A549 treated with Mapracorat at 1 μM for 4 hours (cell line): ENCODE measurements at places on chromosomes 1 and 21. TPM values are rescaled to one million over a fixed set of nuclear protein-coding genes. Genes with fewer than 3 reads are reported as not detected.

The TNNT2 gene
- 0.39 TPM in 1 of 5 replicates, not detected in the others for total RNA-seq

The SYDE2 gene
- 0.68 to 1.1 TPM (median 0.74 TPM) in 5 replicates for total RNA-seq

The CLDN14 gene
- not detected in 5 replicates for total RNA-seq

The LAMB3 gene
- total RNA-seq, result 16.9 to 24.8 TPM (median 20.5 TPM) in 5 replicates

The NGF gene
- 1.0 to 1.7 TPM (median 1.3 TPM) in 5 replicates for total RNA-seq

The HRNR gene
- total RNA-seq, result not detected in 5 replicates

The PLOD1 gene
- total RNA-seq, result 71.8 to 86.3 TPM (median 84.5 TPM) in 5 replicates

The EDN2 gene
- total RNA-seq, result 27.8 to 36.9 TPM (median 34.3 TPM) in 5 replicates

The UAP1 gene
- 28.2 to 43.9 TPM (median 32.0 TPM) in 5 replicates for total RNA-seq

The SRGAP2B gene
- total RNA-seq, result 13.8 to 19.8 TPM (median 18.0 TPM) in 5 replicates

The TNNI3K gene
- total RNA-seq, result 0.22 TPM in 1 of 5 replicates, not detected in the others

The KRTAP22-2 gene
- not detected in 5 replicates for total RNA-seq

The TLCD4 gene
- 5.1 to 12.4 TPM (median 10.1 TPM) in 5 replicates for total RNA-seq

The EIF3I gene
- total RNA-seq, result 258 to 281 TPM (median 272 TPM) in 5 replicates

The PLA2G5 gene
- total RNA-seq, result not detected in 5 replicates

The KCNK2 gene
- 0.09 to 0.10 TPM in 2 of 5 replicates, not detected in the others for total RNA-seq

The REN gene
- total RNA-seq, result not detected in 5 replicates

The COL24A1 gene
- 0.02 to 0.06 TPM (median 0.02 TPM) in 4 of 5 replicates, not detected in the other for total RNA-seq

The C1QB gene
- total RNA-seq, result not detected in 5 replicates

The MARK1 gene
- 0.06 to 0.47 TPM (median 0.09 TPM) in 5 replicates for total RNA-seq

The KIAA1614 gene
- total RNA-seq, result 0.53 to 1.2 TPM (median 0.74 TPM) in 5 replicates

The ARHGAP30 gene
- total RNA-seq, result 0.06 to 0.14 TPM (median 0.07 TPM) in 5 replicates

The TMEM183A gene
- total RNA-seq, result 42.6 to 50.8 TPM (median 47.2 TPM) in 5 replicates

The TNFRSF18 gene
- 0.15 to 0.25 TPM (median 0.15 TPM) in 3 of 5 replicates, not detected in the others for total RNA-seq

The SMG5 gene
- total RNA-seq, result 36.8 to 46.7 TPM (median 46.0 TPM) in 5 replicates

The CSMD2 gene
- total RNA-seq, result not detected in 5 replicates

The AIM2 gene
- total RNA-seq, result not detected in 5 replicates

The KIF17 gene
- total RNA-seq, result 1.6 to 2.7 TPM (median 2.1 TPM) in 5 replicates

The LDLRAD1 gene
- total RNA-seq, result not detected in 5 replicates

The KCNN3 gene
- 0.02 to 0.20 TPM (median 0.08 TPM) in 4 of 5 replicates, not detected in the other for total RNA-seq

The KRTAP12-2 gene
- total RNA-seq, result not detected in 5 replicates

The HMGN2 gene
- 334 to 423 TPM (median 346 TPM) in 5 replicates for total RNA-seq

The APOBEC4 gene
- total RNA-seq, result not detected in 5 replicates

The RGS5 gene
- 0.16 to 2.0 TPM (median 0.64 TPM) in 5 replicates for total RNA-seq

The RGS21 gene
- not detected in 5 replicates for total RNA-seq

The KCNC4 gene
- total RNA-seq, result 2.2 to 4.1 TPM (median 3.7 TPM) in 5 replicates

The KCNJ9 gene
- not detected in 5 replicates for total RNA-seq

The FMO1 gene
- total RNA-seq, result not detected in 5 replicates

The AQP10 gene
- total RNA-seq, result not detected in 5 replicates

The MYOG gene
- total RNA-seq, result not detected in 5 replicates

The UBE2U gene
- total RNA-seq, result not detected in 5 replicates

The FCRL5 gene
- total RNA-seq, result 0.03 TPM in 1 of 5 replicates, not detected in the others

The MFAP2 gene
- 0.34 to 1.00 TPM (median 0.88 TPM) in 5 replicates for total RNA-seq

The CD160 gene
- total RNA-seq, result not detected in 5 replicates

The OLFM3 gene
- total RNA-seq, result not detected in 5 replicates

The ADORA3 gene
- total RNA-seq, result not detected in 5 replicates

The CD247 gene
- 0.30 to 0.93 TPM (median 0.45 TPM) in 5 replicates for total RNA-seq

The ZSCAN20 gene
- 1.6 to 2.0 TPM (median 1.8 TPM) in 5 replicates for total RNA-seq

The TMCO4 gene
- 5.0 to 7.4 TPM (median 6.0 TPM) in 5 replicates for total RNA-seq

The FAM177B gene
- total RNA-seq, result not detected in 5 replicates

The GJB5 gene
- 0.12 to 0.27 TPM (median 0.15 TPM) in 4 of 5 replicates, not detected in the other for total RNA-seq

The FMN2 gene
- 3.9 to 5.4 TPM (median 4.2 TPM) in 5 replicates for total RNA-seq

The TBX19 gene
- 0.35 to 1.00 TPM (median 0.68 TPM) in 5 replicates for total RNA-seq

The TLR5 gene
- 0.13 to 0.31 TPM (median 0.19 TPM) in 5 replicates for total RNA-seq

The ARHGEF2 gene
- 33.4 to 39.1 TPM (median 36.2 TPM) in 5 replicates for total RNA-seq
